ENCODE measurements at places on chromosomes 7 and 10.

GRCh38 chr10:79136236-79137005, 67.7 kb downstream of the ZMIZ1 start:
- DNase-seq, result no peak
- H3K36me3 ChIP-seq, result no peaks in the 10 kb centered on the region
- H3K4me3 ChIP-seq, result no peak overlapping the region
- peak overlapping the region; percentile 88 for H3K27ac ChIP-seq

- no peak for DNase-seq
- H3K4me3 ChIP-seq, result no peak overlapping the region
- H3K27ac ChIP-seq, result no peak overlapping the region
These were observed 40.0 kb upstream of the ZNF365 start for GRCh38 chr10:62333988-62334682.

DNA sequence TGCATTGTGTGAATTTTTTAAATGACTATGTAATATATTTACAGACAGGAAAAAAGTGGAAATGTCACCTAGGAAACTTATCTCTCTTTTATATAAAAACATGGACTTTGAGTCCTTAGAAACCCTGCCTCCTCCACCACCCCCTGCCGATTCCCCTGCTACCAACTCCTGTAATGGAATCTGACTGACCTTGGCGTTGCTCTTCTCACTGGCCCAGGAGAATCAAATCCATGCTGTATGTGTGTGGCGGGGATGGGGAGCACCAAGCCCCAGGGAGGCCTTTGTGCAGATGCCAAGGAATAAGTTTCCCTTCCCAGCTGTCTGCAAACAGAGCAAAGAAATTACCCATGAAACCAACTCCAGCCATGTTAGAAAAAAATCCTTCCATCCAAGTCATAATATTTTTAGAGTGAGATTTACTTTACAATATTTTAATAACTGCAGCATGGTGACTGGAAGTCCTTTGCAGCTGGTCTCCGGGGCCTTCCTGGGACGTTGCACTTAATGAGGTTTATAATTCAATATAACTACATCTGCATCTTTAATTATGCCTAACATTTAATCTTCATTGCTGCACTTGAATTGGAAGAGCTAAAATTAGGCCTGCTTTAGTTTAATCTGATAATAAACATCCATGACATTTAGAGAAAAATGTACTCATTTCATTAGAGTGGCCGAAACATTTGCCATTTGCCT, 111.4 kb upstream of the CACUL1 start:
- H3K27ac ChIP-seq, result no peak overlapping the region
- H3K27me3 ChIP-seq, result no peaks in the 10 kb centered on the region
- H3K4me1 ChIP-seq, result peaks cover 17% of the 10 kb centered on the region
- no peaks in the 10 kb centered on the region for H3K36me3 ChIP-seq
- no peak overlapping the region for H3K4me3 ChIP-seq

DNA sequence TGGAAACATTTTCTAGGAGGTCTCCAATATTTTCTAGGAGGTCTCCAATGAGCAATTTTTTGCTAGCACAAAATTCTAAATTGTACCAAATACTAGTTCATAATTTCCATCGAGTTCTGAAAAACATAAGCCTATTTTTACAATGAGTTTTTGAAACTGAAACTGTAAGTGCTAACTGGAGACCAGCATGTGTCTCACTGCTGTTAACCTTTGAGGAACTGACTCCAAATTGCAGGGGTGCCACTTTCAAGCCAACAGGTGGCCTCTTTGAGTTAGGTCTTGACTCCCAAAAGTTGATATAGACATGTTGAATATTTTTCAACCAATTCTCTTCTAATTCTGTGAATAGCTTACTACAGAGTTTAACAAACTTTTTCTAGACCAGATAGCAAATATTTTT, 58.8 kb downstream of the CAV1 start:
- no peaks in the 10 kb centered on the region for H3K36me3 ChIP-seq
- peaks cover 10% of the 10 kb centered on the region for H3K4me1 ChIP-seq
- H3K27ac ChIP-seq, result peak overlapping the region; percentile 55

- H3K4me1 ChIP-seq, result peaks cover 65% of the 10 kb centered on the region
- no peaks in the 10 kb centered on the region for H3K27me3 ChIP-seq
- H3K27ac ChIP-seq, result peak within 1 kb of the TSS; percentile 90
- DNase-seq, result peak; percentile 46
- no peaks in the 10 kb centered on the region for H3K36me3 ChIP-seq
These were observed at the start of gene SFRP4 for GRCh38 chr7:37916673-37917660. SFRP4 (minus strand) TSS chr7:37916817; CDS start chr7:37916537, 280 bp downstream.

- no peaks in the 10 kb centered on the region for H3K27me3 ChIP-seq
- H3K27ac ChIP-seq, result no peak overlapping the region
- no peaks in the 10 kb centered on the region for H3K36me3 ChIP-seq
- DNase-seq, result no peak
- no peaks in the 10 kb centered on the region for H3K4me1 ChIP-seq
These were observed 44.4 kb downstream of the MRPS24 start for GRCh38 chr7:43824963-43825362.

DNA sequence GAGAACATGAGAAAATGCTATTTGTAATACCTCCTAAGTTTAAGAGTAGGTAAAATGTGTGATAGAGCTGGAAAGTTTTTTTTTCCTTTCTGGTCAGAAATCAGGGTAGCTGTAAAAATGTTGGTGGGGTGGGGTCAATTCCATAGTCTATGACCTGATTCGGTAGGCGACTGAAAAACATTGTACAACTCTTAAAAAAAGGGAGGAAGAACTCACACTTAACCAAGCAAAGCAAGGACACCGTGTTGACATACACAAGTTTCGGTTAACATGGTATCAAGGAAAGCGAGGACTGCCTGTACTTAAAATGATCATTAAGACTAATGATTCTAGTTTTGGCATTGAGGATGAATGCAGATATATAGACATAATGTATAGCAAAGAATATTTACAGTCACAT, 1.8 kb upstream of the ZEB1 start:
- no peak overlapping the region for H3K27ac ChIP-seq
- no peak for DNase-seq
- no peaks in the 10 kb centered on the region for H3K36me3 ChIP-seq
- no peaks in the 10 kb centered on the region for H3K27me3 ChIP-seq

DNA sequence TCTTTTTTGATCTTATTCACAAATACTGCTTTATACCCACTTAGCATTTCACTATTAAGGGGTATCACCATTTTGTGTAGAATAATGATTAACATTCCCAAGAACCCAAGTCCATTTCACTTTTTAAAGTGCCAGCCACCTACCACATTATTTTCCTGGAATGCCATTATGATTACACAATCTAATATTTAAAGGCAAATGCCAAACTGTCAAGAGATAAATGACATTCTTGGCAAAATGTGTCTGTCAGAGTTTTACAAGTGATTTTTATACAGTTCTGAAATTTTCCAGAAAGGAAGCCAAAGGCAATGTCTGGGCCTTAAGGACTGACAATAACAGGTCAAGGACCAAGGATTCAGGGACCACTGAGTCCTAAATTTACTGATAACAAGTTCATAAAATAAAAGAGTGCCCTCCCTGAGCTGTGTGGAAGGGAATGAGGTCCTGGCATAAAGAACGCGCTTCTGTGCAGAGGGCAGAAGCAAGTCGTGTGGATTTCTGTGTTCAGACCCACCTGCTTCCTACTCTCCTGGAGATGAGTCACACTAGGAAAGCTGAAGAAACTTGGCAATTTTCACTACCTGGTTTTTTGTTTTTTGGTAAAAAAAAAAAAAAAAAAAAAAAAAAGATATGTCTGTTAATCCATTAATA, 66.5 kb downstream of the UBE2H start:
- no peak overlapping the region for H3K4me3 ChIP-seq
- no peak for DNase-seq
- no peak overlapping the region for H3K27ac ChIP-seq
- H3K4me1 ChIP-seq, result peaks cover 22% of the 10 kb centered on the region

Data from tibial nerve (tissue), 4 donors.